LHCN-M2 (cell line): ENCODE measurements at places on chromosomes 7 and 10. TPM values are rescaled to one million over a fixed set of nuclear protein-coding genes. Genes with fewer than 3 reads are reported as not detected.
A peak's percentile ranks its signal among the peaks of the same experiment; 100 is the strongest.

DNA sequence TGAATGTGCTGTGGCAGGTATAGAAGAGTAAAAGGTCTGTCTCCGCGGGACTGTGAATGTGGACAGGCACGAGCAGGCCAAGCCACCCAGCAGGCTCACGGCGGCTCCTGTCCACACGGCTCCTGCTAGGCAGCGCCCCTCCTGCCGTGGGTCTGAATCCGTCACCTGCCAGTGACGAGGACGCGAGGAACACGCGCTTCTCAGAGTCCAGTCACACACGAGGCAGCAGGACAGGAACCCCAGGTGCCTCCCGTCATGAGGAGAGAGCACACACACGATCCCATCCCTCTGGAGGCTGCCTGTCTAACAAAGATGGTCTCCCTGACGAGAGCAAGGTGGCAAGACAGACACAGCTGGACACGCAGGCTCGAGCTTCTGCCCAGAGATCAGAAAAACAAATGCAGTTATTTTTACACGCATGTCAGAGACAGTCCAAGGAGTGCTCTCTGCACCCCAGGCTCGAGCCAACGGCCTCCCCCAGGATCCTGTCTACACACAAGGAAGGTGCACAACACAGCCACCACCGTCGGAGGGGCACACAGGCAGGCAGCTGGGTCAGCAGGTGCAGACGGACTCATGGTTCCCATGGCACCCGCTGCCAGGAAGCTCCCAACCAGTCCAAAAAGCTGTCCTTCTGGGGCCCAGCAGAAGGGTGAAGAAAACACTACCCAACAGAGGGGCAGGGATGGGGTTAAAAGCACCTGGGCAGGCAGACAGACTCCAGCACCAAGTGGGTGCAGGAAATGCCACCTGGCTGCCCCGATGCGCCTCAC lies 103.2 kb downstream of the MAD1L1 start:
- no peak for DNase-seq

GRCh38 chr7:39507866-39508551 lies 58.2 kb upstream of the YAE1 start:
- no peak for DNase-seq

DNA sequence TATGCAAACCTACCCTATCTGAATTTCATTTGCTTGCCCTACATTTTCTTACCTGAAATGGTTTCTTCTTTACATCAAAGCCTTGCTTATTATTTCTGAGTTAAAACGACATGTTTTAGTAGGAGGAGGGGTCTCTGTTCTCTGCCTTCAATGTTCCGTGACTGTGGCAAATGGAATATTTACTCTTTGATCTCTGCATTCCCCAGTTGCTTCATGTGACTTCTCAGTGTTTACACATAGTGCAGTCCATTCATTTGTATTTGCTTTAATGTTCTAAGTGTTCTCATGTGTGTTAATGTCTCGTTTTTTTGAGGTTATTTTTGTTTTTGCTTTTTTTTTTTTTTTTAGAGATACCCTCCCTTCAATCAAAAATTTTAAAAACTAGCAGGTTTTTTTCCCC lies 75.8 kb downstream of the GNAI1 start:
- DNase-seq: no peak

- no peak for DNase-seq
Measured at GRCh38 chr7:103395071-103395470, 47.6 kb downstream of the PSMC2 start.

DNA sequence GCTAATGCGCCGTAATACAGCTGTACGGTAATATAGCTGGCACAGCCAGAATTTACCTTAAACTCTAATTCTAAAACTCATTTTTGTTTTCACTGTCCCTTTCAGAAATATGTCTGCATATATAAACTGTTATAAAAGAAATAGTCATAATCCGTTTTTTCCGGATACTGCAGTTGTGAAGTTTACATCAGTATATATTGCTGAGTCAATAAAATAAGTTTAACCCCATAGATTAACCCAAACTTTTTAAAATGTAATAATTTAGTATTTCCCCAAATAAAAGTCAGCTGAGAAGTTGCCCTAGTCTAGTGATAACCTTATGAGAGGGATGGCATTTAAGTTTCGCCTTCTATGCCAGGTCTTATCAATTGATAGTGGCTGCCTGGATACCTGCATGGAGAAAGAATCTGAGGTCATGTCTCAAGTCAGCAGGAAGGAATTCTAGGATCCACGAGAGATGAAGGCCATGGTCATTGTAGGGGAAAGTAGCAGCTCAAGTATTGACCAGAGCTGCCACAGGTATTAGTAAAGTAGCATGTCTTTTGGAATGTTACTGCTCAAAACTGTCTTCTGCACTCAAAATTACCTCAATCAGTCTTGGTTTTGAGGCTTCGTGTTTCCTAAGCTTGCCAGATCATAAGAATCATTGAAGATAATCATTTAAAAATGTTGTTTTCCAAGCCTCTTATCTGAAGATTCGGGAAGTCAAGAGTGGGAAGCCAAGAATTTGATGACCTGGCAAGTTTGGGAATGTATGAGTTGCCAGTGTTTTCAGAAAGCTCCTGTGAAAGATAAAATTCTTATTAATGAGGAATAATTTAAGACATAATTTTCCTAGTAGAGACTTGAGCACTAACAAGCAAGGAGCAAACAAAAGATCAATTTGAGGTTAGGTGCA lies 10.8 kb downstream of the PRPS1L1 start:
- no peak for DNase-seq

- DNase-seq: no peak
Measured at GRCh38 chr7:86916277-86916825, 143.1 kb downstream of the ELAPOR2 start.

DNA sequence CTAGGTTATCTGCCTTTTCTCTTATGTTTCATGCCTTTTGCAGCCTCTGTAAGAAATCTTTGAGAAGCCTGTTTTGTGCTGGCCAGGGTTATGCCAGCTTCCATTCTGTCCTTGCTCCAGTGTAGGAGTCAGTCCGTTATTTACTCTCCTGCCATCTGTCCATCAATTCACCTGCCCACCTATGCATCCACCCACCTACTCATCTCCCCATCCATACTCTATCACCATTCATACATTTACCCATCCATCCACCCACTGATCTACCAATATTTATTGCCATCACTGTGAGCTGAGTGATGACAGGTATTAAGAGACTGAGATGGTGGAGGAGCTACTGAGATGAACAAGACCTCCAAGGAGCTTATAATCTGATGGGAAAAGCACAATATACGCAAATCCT lies 12.7 kb upstream of the PPIF start:
- no peak for DNase-seq

GRCh38 chr7:46741938-46742540 lies 821.0 kb upstream of the IGFBP3 start:
- no peak for DNase-seq

DNA sequence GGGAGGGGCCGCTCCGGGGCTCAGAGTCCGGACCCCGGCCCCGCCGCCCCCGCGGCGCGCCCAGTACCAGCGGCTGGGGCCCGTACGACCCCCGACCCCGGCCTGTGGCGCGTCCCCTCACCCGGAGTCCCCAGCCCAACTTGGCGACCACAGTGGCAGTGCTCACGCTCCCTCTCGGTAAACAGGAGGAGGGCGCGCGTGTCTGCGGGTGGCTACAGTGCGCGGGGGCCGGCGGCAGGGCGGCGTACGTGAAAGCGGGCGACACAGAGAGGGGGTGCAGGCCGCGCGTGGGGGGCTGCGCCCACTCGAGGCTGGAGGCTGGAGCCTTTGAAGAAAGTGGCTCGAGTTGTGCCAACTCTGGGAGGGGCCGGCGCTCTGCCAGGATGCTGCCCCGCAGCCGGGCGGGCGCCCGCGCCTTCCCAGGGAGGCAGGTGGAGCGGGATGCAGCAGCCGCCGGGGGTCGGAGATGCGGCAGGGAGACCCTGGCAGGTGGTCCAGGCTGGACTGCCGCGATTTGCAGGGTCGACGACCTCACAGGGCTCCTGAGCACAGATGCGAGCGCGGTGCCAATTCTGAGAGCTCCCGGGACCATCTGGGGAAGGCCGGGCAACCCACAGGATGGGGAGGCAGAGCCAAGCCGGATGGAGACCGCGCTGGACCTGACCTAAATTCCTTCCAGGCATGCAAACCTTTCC lies 655 bp downstream of the PTPRE start:
- DNase-seq: peak; percentile 51

GRCh38 chr10:79162861-79163665 lies 94.3 kb downstream of the ZMIZ1 start:
- DNase-seq: peak; percentile 47

- no peak for DNase-seq
Measured at GRCh38 chr10:112520914-112521313, 73.9 kb downstream of the VTI1A start.

DNA sequence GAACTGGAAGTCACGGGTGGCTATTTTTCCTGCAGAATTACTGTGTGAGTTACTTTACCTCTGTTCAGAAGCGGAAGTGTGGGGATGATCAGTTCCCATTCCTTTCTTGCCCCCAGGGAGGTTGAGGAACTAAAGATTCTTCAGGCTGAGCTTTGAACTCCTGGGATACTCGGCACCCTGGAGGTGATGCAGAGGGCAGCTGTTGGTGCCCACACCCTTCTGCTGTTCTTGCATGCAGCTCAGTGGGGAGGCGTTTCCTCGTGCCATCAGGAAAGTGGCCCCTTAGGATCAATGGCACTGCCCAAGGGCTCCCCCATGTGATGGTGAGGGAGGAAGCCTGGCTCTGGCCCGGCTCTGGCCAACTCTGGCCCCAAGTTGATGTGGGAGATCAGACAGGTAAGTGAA lies 44.7 kb upstream of the MXI1 start:
- no peak for DNase-seq

- DNase-seq: no peak
Measured at GRCh38 chr10:108872854-108873253, 1050.5 kb downstream of the XPNPEP1 start.

- no peak for DNase-seq
Measured at GRCh38 chr10:95873651-95874050, 34.1 kb upstream of the CC2D2B start.

GRCh38 chr10:118785551-118785950 lies 30.8 kb upstream of the CACUL1 start:
- no peak for DNase-seq

- no peak for DNase-seq
Measured at GRCh38 chr7:150556521-150557138, 10.6 kb upstream of the GIMAP4 start.

DNA sequence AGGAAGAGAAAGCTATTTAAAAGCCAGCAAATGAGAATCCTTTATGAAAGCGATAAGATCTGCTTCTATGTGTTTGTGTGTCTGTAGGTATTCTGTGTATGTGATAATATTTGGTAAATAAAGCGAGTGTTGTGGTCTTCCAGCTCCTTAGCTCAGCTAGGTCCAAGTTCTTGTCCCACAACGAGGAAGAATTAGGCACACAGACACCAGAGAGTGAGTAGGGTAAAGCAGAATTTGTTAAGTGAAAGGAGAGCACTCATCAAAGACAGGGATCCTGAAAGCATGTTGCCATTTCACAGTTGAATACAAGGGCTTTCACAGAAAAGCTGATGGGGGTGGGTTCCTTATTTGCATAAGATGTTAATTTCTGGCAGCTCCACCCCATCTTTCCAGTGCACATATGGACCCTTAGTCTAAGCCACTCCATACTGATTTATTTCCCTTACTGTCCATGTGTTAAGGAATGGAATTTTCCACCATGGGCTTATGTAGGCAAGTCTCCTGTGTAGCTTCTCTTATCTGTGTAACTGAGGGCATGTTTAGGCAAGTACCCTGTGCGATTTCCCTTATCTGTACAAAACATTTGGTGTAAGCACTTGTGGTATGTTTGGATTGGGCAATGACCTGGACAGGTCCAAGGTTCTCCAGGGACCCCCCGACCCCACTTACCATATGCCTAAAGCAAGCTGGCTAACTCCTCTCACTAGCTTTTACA lies 165.9 kb upstream of the VIPR2 start:
- no peak for DNase-seq

GRCh38 chr10:63611078-63611477 lies 89.9 kb downstream of the REEP3 start:
- DNase-seq: peak; percentile 71

GRCh38 chr10:86373251-86373650 lies 6.7 kb upstream of the GRID1 start:
- no peak for DNase-seq

C10orf67 gene
- total RNA-seq: 0.11 and 0.19 TPM in 2 replicates

ZFYVE27 gene
- 23.7 and 25.3 TPM in 2 replicates for total RNA-seq

WEE2 gene
- total RNA-seq: not detected in 2 replicates

MSRB2 gene
- total RNA-seq: 18.9 and 23.7 TPM in 2 replicates

SUN3 gene
- total RNA-seq: not detected in 2 replicates
